ENCODE measurements at places on chromosomes 3 and 15. TPM values are rescaled to one million over a fixed set of nuclear protein-coding genes. Genes with fewer than 3 reads are reported as not detected.

The TLE3 gene
- polyA plus RNA-seq: 23.1 TPM

The PRSS50 gene
- not detected for polyA plus RNA-seq

The CATSPER2 gene
- 3.0 TPM for polyA plus RNA-seq

The COMMD4 gene
- polyA plus RNA-seq: 36.9 TPM

The CYP1A2 gene
- polyA plus RNA-seq: not detected

The RBM5 gene
- 116 TPM for polyA plus RNA-seq

The CEP70 gene
- 27.4 TPM for polyA plus RNA-seq
